NCI-H2171 (cell line): ENCODE measurements at places on chromosomes 1 and 21.

GRCh38 chr1:178954325-178954690 lies 71.4 kb upstream of the FAM20B start:
- no peak for DNase-seq

DNA sequence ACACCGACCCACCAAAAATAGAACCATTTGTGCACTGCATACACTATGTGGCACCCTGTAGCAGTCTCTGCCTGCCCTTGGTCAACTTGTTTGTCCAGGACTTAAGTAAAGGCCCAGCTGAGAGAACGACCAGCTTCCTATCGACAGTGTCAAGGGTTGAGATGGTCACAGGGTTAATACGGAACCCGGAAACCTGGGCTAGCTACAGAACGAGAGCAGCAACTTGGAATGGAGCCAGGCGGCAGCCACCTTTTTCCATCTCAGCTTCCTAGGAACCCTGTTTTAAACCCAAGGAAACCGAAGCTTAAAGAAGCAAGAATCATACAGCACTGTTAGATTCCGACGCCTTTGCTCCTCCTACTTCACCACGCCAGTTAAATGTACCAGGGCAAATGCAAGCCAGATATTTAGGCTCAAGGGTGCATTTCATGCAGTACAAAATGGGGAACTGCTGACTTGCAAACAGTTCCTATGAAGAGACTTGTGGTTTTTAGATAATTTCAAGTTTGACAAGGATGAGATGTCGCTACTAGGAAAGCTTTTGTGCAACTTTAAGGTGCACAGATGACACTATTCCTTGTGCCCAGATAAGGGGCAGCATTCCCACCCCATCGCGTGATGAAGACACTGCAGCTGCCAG lies 35.5 kb downstream of the SLC66A1 start:
- DNase-seq = no peak

DNA sequence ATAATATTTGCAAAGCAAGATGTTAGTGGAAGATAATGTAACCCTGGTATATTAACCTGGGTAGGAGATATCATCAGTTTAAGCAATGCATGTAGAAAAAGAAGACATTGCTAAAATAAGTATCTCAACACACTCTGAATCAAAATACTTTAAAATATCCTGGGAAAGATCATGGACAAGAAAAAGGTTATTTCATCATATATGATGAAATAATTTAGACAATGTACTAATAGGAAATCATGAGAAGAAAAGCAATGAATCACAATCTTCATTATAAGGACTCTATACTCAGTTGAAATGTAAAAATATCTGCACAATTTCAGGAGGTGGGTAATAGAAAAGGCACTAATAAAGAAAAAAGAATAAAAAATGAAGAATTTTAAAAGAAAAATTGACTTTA lies 158.8 kb downstream of the KCNT2 start:
- DNase-seq = no peak

- no peak for DNase-seq
Measured at GRCh38 chr1:12316331-12316730, 86.5 kb downstream of the VPS13D start.

DNA sequence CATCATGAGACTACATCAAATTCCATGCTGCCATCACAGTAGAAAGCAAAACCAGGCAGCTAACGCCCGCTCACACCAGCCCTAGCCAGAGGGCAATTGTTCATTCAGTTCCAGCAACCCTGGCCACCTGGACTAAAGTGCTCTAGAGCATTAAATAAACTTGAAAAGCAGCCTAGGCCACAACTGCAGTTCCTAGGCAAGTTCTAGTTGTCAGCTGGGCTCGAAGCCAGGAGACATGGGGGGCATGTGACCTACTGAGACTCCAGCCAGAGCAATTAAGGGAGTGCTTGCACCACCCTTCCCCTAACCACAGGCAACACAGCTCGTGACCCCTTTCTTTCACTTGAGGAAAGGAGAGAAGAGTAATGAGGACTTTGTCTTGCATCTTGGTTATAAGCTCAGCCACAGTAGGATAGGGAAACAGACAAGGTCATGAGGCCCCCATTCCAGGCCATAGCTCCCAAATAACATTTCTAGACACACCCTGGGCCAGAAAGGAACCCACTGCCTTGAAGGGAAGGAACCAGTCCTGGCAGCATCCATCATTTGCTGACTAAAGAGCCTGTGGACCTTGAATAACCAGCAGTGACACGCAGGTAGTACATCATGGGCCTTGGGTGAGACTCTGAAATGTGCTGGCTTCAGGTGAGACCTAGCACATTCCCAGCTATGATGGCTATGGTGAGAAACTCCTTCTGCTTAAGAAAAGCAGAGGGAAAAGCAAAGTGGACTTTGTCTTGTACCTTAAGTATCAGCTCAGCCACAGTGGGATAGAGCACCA lies 77.0 kb downstream of the ZZZ3 start:
- no peak for DNase-seq

DNA sequence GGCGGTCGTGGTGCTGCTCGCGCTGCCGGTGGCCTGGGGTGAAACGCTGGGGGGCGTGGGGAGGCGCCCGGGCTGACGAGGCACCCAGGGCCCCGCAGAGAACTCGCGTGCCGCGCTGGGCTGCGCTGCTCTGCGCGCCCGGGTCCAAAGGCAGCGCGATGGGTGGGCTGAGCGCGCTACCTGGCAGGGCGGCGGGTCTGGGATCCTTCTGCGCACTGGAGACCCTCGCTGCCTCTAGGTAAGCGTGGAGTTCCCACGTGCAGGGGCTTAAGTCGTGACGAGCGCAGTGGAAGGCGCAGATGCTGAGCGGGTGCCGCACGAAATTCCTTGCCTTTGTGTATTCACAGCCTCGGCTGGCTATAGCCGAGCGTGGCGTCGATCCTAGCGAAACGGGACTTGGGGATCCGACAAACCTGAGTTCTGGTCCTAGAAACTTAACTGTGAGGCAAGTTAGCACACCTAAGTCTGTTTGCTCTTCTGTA lies 24.6 kb downstream of the CR1L start:
- no peak for DNase-seq

GRCh38 chr1:233439721-233440120 lies 112.2 kb downstream of the MAP3K21 start:
- no peak for DNase-seq

DNA sequence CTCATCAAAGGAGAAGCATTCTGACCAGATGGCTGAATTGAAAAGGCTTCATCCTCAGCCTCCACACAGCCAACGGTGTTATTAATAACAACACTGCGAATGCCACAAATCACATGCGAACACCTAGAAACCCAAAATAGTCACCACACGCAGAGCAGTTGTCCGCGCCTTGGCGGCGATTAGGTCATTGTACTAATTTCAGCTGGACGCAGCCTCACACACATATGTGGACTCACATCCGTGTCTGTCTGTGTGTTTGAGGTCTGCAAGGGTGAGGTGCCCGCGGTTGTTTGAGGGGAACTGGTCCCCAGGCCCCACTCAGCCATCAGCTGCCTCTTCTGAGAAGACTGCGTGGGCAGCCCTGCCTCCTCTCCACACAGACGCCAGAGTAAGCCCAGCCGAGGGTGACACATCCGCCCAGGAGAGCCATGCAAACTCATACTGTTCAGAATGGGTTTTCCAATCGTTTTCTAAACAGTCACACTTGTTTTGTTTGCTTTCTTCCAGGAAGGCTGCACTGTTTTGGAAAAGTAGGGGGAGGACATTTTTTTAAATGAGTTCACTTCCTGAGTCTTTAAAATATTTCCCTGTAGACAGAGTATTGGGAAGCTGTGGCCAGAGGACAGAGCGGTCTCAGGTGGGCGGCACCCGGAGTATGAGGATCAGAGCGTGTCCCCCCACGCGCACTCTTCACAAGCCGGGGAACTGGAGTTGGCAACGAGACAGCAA lies 53.4 kb downstream of the TOMM20 start:
- DNase-seq = no peak
